Tibial artery (tissue), 4 donors: ENCODE measurements at places on chromosomes 1 and 21.

- H3K27me3 ChIP-seq: no peaks in the 10 kb centered on the region
- H3K4me1 ChIP-seq: no peaks in the 10 kb centered on the region
- H3K27ac ChIP-seq: no peak overlapping the region
Measured at GRCh38 chr1:232793944-232794343, 11.3 kb upstream of the MAP10 start.

DNA sequence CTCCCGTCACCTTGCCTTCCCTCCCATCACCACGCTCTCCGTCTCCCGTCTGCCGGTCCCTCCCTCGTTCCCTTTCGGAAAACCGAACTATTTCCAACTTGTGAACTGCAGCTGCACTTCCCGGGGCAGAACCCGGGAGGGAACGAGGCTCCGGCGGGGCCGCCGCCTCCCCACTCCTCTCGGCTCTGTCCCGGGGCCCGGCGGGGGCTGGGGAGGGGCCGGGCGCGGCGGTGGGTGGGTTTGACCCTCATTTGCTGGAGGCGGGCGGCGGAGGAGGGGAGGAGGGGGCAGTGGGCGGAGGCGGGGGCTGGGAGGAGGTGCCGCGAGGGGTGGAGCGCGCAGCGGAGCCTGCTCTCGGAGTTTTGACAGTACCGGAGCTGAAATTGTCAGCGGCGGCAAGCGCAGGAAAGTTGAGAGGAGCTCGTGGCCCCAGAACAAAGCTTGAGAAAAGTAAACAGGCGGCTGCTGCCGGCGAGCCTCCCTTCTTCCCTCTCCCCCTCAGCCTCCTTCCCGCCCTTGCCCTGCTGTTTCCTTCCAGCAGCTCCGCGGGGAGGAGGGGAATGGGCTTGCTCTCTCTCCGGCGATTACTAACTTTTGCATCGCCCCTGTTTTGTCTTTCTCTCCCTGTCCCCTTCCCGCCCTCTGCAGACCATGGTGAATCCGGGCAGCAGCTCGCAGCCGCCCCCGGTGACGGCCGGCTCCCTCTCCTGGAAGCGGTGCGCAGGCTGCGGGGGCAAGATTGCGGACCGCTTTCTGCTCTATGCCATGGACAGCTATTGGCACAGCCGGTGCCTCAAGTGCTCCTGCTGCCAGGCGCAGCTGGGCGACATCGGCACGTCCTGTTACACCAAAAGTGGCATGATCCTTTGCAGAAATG is 2.9 kb downstream of the LMO4 start:
- peaks cover 43% of the 10 kb centered on the region for H3K4me1 ChIP-seq
- H3K36me3 ChIP-seq: no peaks in the 10 kb centered on the region
- peak overlapping the region; percentile 98 for H3K27ac ChIP-seq
- peak; percentile 84 for DNase-seq
- peak overlapping the region; percentile 79 for H3K4me3 ChIP-seq

GRCh38 chr1:109644670-109645069 is 11.2 kb upstream of the GSTM4 start:
- no peak for DNase-seq
- no peak overlapping the region for H3K27ac ChIP-seq
- H3K36me3 ChIP-seq: no peaks in the 10 kb centered on the region
- H3K27me3 ChIP-seq: no peaks in the 10 kb centered on the region
- H3K4me1 ChIP-seq: peaks cover 6% of the 10 kb centered on the region
- H3K4me3 ChIP-seq: no peak overlapping the region

DNA sequence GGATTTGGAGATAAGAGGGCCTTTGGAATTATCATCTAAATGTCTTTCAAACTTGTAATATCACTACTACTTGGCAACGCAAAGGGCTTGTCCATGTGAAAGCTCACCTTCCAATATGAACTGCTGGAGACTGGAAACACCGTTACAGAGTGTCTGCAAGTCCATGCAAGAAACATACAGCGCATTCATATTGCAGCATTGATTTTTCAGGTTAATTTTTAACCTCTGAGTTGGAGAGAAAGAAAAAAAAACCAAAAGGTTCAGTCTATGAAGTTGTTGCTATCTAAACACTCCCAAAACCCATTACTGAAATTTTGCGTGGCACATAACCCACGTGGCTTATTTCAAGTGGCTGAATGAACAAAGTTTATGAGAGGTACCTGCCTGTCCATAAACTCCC is 23.8 kb downstream of the DAB1 start:
- H3K36me3 ChIP-seq: no peaks in the 10 kb centered on the region
- no peak overlapping the region for H3K27ac ChIP-seq
- H3K4me3 ChIP-seq: no peak overlapping the region
- H3K4me1 ChIP-seq: no peaks in the 10 kb centered on the region

DNA sequence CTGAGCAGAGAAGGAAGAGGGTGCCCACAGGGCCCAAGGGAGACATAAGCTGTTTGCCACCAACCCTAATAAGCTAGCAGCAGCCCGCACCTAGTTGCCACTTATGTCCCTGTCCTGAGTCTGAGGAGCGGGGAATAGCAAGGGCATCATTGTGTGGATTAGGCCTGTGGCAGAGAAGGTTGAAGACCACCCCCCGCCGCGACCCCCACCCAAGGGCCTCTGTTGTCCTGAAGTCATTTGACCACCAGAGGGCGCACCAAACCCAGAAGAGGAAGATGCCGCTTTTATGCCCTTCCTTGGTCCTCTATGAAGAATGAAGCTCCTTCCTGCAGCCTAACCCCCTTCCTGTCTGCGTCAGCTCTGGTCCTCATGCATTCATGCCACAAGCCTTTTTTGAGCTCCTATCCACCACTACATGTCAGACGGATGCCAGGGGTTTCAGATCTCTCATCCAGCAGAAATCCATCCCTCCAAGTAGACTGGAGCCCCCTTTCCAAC is 16.6 kb downstream of the RHBG start:
- no peak overlapping the region for H3K27ac ChIP-seq
- no peaks in the 10 kb centered on the region for H3K36me3 ChIP-seq
- no peaks in the 10 kb centered on the region for H3K27me3 ChIP-seq
- H3K4me3 ChIP-seq: no peak overlapping the region
- no peaks in the 10 kb centered on the region for H3K4me1 ChIP-seq
- peak; percentile 57 for DNase-seq
